Esophagus squamous epithelium (tissue), 5 donors: ENCODE measurements at places on chromosomes 11 and 22. TPM values are rescaled to one million over a fixed set of nuclear protein-coding genes. Genes with fewer than 3 reads are reported as not detected.
A peak's percentile ranks its signal among the peaks of the same experiment; 100 is the strongest.

DNA sequence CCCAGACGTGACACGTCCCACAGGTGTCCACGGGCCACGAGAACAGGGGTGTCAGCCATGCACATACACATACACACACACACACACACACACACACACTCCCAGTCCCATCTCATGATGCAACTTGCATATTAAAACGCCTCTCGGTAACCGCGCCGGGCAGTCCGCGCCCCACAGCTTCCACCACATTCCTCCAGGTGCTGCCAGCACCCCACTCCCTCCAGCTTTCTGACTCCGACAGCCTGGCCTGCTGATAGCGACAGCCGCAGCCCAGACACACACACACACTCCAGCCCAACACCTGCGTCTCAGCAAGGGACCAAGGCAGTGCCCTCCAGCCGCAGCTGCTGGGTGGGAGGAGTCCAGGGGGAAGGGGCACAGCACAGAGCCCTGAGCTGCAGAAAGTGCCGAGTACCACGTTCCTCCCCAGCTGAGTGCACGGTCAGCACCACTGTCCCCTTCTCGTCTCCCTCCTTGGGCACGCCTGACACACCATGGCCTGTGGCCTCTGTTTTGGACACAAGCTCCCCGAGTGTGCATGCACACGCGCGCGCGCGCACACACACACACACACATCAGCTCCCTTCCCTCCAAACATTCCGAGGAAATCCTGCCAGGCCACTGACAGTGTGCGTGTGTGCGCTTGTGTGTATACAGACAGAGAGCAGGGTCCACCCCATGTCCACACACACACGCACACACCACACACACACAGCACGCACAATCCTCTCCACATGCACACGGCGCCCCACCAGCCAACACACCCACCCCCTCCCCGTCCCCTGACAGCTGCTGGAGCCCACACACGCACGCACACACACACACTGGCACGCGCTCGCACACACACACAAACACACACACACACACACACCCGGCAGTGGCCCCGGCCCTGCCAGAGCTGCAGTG is 1.2 kb downstream of the ELFN2 start:
- H3K27me3 ChIP-seq, result peaks cover 30% of the 10 kb centered on the region
- DNase-seq, result no peak
- no peak overlapping the region for H3K4me3 ChIP-seq
- no peaks in the 10 kb centered on the region for H3K36me3 ChIP-seq

- no peak for DNase-seq
- no peak overlapping the region for H3K4me3 ChIP-seq
- H3K36me3 ChIP-seq, result peaks cover 13% of the 10 kb centered on the region
- H3K4me1 ChIP-seq, result peaks cover 61% of the 10 kb centered on the region
Measured at GRCh38 chr11:64849598-64850356, 5.3 kb upstream of the CDC42BPG start.

- peaks cover 14% of the 10 kb centered on the region for H3K4me1 ChIP-seq
- peak overlapping the region; percentile 93 for H3K4me3 ChIP-seq
- H3K27ac ChIP-seq, result peak overlapping the region; percentile 96
- H3K27me3 ChIP-seq, result no peaks in the 10 kb centered on the region
- no peak for DNase-seq
- peaks cover 9% of the 10 kb centered on the region for H3K36me3 ChIP-seq
Measured at GRCh38 chr11:112025707-112026106, 499 bp downstream of the DLAT start.

DNA sequence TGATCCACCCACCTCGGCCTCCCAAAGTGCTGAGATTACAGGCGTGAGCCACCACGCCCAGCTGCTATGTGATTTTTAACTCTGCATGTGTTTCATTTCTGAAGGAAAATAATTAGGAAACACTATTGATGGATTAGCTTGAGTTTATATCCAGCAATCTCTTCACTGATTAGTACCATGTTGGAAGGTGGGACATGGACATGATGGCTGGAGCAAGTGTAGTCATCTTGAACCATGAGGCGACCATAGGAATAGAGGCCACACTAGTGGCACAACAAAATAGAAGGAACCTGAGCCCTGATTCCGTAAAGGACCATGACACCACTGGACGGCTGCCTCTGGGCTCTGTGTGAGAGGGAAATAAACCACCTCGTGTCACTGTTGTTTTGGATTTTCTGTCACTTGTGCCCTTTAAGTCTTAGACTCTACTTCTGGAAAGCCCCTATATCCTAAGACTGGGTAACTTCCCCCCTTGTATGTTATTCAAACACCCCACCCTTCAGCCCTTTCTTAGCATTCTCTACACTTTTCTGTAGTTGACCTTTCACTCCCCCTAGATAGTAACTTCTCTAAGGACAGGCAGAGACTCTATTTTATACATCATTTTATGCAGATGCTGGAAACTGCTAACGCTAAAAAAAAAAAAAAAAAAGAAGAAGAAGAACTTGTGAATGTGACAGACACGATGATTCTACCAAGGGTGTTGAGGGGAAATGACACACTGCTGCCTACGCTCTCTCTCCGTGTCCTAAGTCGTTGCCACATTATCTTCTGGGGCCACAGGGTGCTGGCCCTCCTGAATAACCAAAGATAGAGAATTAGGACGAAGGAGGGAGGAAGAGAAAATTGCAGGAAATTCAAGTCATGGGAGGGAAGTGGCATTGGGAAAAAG is 2.7 kb upstream of the VPS37C start:
- no peak overlapping the region for H3K4me3 ChIP-seq
- peak overlapping the region; percentile 16 for H3K27ac ChIP-seq
- no peak for DNase-seq
- peaks cover 24% of the 10 kb centered on the region for H3K4me1 ChIP-seq
- no peaks in the 10 kb centered on the region for H3K27me3 ChIP-seq
- H3K36me3 ChIP-seq, result no peaks in the 10 kb centered on the region

GRCh38 chr11:9777525-9777924 is 113.6 kb downstream of the SWAP70 start:
- no peak overlapping the region for H3K27ac ChIP-seq
- no peaks in the 10 kb centered on the region for H3K27me3 ChIP-seq
- no peak overlapping the region for H3K4me3 ChIP-seq
- peaks cover 15% of the 10 kb centered on the region for H3K4me1 ChIP-seq
- DNase-seq, result no peak
- H3K36me3 ChIP-seq, result no peaks in the 10 kb centered on the region

- no peak overlapping the region for H3K27ac ChIP-seq
- no peak for DNase-seq
- H3K27me3 ChIP-seq, result no peaks in the 10 kb centered on the region
- H3K36me3 ChIP-seq, result no peaks in the 10 kb centered on the region
Measured at GRCh38 chr11:12042215-12042676, 33.8 kb upstream of the DKK3 start.

GRCh38 chr11:66126808-66127555 is 56.9 kb downstream of the PACS1 start:
- DNase-seq, result no peak
- H3K27me3 ChIP-seq, result no peaks in the 10 kb centered on the region
- no peaks in the 10 kb centered on the region for H3K36me3 ChIP-seq

GRCh38 chr11:100851147-100851546 is 164.1 kb downstream of the ARHGAP42 start:
- peaks cover 10% of the 10 kb centered on the region for H3K4me1 ChIP-seq
- H3K27me3 ChIP-seq, result no peaks in the 10 kb centered on the region
- no peak overlapping the region for H3K4me3 ChIP-seq
- DNase-seq, result no peak

GRCh38 chr22:23008896-23009295 is 61.4 kb upstream of the GNAZ start:
- no peaks in the 10 kb centered on the region for H3K36me3 ChIP-seq
- peaks cover 11% of the 10 kb centered on the region for H3K27me3 ChIP-seq
- no peak overlapping the region for H3K4me3 ChIP-seq
- H3K27ac ChIP-seq, result no peak overlapping the region

DNA sequence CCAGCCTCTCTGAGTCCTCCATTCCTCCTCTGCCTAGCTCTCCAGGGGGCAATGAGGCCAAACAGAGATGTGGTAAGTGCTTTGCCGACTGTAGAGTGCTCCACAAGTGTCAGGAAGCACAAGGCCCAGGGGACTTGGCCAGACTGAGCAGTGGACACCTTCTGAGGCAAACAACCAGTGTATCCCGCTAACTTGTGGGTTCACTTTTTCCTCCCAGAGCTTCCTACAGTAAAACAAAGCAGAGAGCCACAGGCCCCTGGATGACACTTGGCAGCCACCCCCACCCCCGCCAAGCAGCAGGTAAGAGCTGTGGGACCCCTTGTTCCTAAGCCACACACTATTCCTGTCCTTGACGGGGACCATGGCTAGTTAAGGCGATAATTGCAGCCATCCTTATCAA is 160.9 kb downstream of the CACNA1I start:
- no peaks in the 10 kb centered on the region for H3K36me3 ChIP-seq
- no peaks in the 10 kb centered on the region for H3K27me3 ChIP-seq
- no peak overlapping the region for H3K27ac ChIP-seq
- no peak overlapping the region for H3K4me3 ChIP-seq

DNA sequence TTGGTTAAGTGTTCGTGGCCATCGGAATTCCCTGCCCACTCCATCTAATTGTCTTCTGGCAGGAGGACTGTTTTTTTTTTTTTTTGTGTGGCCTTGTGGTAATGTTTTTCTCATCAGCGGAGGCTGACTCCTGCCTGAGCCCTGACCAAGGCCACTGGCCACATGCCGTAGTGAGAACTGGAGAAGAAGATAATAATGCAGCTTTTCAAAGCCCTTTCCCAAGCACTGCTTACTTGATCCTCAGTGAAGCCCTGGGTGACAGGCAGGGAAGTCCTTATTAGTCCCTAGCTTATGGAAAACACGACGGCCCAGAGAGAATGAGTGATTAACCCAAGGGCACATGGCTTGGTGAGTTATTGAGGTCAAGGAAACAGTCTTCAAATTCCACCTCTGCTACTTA is 71.2 kb downstream of the ADM start:
- peaks cover 3% of the 10 kb centered on the region for H3K4me1 ChIP-seq
- H3K4me3 ChIP-seq, result no peak overlapping the region
- no peaks in the 10 kb centered on the region for H3K27me3 ChIP-seq

DNA sequence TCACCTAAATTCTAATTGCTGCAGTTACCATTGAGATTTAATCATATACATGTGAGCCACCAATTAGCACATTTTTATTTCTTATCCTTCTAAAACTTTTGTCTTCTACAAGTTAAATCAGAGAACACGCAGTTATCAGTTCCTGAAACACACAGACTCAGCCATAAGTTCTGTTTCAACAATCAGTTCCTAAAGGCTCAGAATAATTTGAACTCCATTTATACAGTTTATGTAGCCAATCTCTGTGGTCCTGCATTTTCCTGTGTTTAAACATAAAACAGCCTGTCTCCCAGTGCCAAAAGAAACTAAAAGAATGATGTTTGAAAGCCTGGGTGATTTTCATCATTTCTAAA is 2.9 kb downstream of the PLAAT3 start:
- no peaks in the 10 kb centered on the region for H3K27me3 ChIP-seq
- no peak overlapping the region for H3K4me3 ChIP-seq
- no peak overlapping the region for H3K27ac ChIP-seq
- H3K4me1 ChIP-seq, result peaks cover 4% of the 10 kb centered on the region

- peak overlapping the region; percentile 20 for H3K27ac ChIP-seq
- H3K4me3 ChIP-seq, result no peak overlapping the region
- H3K36me3 ChIP-seq, result no peaks in the 10 kb centered on the region
- no peak for DNase-seq
- H3K4me1 ChIP-seq, result peaks cover 5% of the 10 kb centered on the region
Measured at GRCh38 chr11:65903068-65903481, 2.9 kb upstream of the FOSL1 start.

- peaks cover 65% of the 10 kb centered on the region for H3K36me3 ChIP-seq
- no peak for DNase-seq
- H3K4me3 ChIP-seq, result no peak overlapping the region
- H3K4me1 ChIP-seq, result peaks cover 50% of the 10 kb centered on the region
Measured at GRCh38 chr22:42167066-42167465, 36.5 kb upstream of the CYP2D6 start.

DNA sequence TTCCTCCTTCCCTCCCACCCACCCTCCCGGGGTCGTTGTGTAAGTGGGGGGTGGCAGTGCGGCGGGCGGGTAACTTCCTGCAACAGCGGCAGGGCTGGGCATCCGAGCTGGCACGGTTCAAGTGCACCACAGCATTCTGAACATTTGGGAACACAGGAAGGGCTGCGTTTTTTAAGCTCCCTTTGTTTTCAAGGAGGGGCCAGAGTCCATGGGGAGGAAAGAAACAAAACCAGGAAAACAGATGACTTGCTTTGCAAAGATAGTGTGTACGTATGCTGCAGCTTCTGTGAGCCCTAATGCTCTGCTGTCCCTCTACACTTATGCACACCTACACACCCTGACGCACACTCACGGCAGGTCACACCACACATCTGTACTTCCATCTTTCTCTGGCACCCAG is 152.5 kb downstream of the FBXO7 start:
- H3K27ac ChIP-seq, result peak overlapping the region; percentile 91
- peaks cover 13% of the 10 kb centered on the region for H3K4me1 ChIP-seq
- no peaks in the 10 kb centered on the region for H3K27me3 ChIP-seq
- H3K36me3 ChIP-seq, result no peaks in the 10 kb centered on the region

DNA sequence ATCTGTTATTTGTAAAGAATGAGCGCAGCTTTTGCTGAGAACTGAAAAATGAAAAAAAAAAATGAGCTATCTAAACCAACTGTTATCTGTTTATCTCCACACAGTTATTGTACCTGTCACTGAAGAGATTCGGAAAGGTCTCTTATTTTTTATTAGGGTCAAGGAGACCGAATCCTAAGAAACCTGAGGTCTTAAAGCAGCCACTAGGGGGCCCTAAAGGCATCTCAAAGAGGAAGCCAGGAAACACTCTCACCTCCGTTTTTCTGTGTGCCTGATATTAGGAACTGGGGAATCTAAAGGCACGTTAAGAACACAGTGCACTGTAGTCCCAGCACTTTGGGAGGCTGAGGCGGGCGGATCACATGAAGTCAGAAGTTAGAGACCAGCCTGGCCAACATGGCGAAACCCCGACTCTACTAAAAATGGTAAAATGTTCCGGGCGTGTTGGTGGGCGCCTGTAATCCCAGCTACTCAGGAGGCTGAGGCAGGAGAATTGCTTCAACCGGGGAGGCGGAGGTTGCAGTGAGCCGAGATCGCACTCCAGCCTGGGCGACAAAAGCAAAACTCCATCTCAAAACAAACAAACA is 3.5 kb upstream of the LARGE1 start:
- H3K36me3 ChIP-seq, result no peaks in the 10 kb centered on the region
- H3K4me1 ChIP-seq, result peaks cover 43% of the 10 kb centered on the region
- H3K4me3 ChIP-seq, result no peak overlapping the region
- no peak overlapping the region for H3K27ac ChIP-seq

- H3K27me3 ChIP-seq, result no peaks in the 10 kb centered on the region
- peaks cover 40% of the 10 kb centered on the region for H3K4me1 ChIP-seq
- no peak for DNase-seq
- H3K27ac ChIP-seq, result peak overlapping the region; percentile 48
- H3K4me3 ChIP-seq, result no peak overlapping the region
Measured at GRCh38 chr11:33942954-33943353, 51.1 kb upstream of the LMO2 start.

- H3K27me3 ChIP-seq, result no peaks in the 10 kb centered on the region
- no peak for DNase-seq
- no peak overlapping the region for H3K27ac ChIP-seq
- no peaks in the 10 kb centered on the region for H3K36me3 ChIP-seq
- H3K4me1 ChIP-seq, result no peaks in the 10 kb centered on the region
- H3K4me3 ChIP-seq, result no peak overlapping the region
Measured at GRCh38 chr11:17573526-17573925, 26.5 kb downstream of the OTOG start.

The CNIH2 gene
- not detected for total RNA-seq

The CHADL gene
- 3.7 TPM for total RNA-seq

The CD82 gene
- 137 TPM for total RNA-seq

The CHRM1 gene
- total RNA-seq, result 0.30 TPM

The INSC gene
- 0.30 TPM for total RNA-seq

The NXF1 gene
- 38.1 TPM for total RNA-seq

The NPAS4 gene
- total RNA-seq, result not detected

The CEND1 gene
- not detected for total RNA-seq

The PIWIL4 gene
- total RNA-seq, result 3.0 TPM

The OR5D13 gene
- total RNA-seq, result not detected

The SPON1 gene
- 1.6 TPM for total RNA-seq

The FLRT1 gene
- total RNA-seq, result 0.08 TPM
